Left cardiac atrium (tissue), 4 donors: ENCODE measurements at places on chromosomes 2 and 18.

DNA sequence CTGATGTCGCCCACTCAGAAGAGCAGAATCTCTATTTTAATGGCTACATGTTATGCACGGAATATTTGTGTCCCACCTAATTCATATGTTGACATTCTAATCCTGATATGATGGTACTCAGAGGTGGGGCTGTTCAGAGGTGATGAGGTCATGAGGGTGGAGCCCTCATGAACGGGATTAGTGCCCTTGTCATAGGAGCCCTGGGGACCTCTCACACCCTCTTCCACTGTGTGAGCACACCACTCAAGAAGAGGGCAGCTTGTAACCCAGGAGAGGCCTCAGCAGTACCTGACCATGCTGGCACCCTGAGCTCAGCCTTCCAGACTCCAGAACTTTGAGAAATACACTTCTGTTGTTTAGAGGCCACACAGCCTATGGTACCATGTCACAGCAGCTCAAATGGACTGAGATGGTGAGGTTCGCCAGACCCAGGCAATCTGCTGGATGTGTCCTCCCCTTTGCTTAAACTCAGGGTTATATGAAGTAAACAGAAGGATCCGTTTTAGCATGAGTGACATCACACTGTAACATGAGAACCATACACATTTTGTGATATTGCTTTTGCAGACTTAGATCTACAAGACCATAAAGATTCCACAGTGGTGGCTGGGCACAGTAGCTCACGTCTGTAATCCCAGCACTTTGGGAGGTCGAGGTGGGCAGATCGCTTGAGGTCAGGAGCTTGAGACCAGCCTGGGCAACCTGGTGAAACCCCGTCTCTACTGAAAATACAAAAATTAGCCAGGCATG is 48.7 kb downstream of the ATOH8 start:
- peak; percentile 2 for DNase-seq

GRCh38 chr18:29076645-29077044 is 899.7 kb upstream of the CDH2 start:
- no peak for DNase-seq

- no peak for DNase-seq
These were observed 7.0 kb downstream of the USP34 start for GRCh38 chr2:61463769-61464475.

DNA sequence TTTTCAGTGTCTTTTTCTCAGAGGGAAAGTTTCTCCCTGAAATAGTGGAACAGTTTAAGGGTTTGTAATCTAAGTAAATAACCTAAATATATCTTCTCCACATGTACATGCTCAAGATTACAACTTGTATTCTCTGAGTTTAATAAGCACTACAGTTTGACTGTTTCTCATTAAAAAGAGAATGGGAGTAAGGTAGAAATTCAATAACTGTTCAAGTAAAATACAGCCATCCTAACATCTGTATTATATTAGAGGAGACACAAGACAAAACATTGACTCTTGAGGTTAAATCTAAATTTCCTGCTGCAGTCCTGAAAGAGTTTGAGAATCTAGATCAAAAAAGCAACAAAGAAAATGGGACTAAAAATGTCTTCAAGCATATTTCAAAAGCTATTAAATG is 73.0 kb upstream of the ZNF397 start:
- DNase-seq, result no peak

GRCh38 chr2:205287316-205287715 is 395.0 kb upstream of the NRP2 start:
- no peak for DNase-seq

- DNase-seq, result no peak
These were observed 208.2 kb downstream of the SLC8A1 start for GRCh38 chr2:40243581-40244187.

DNA sequence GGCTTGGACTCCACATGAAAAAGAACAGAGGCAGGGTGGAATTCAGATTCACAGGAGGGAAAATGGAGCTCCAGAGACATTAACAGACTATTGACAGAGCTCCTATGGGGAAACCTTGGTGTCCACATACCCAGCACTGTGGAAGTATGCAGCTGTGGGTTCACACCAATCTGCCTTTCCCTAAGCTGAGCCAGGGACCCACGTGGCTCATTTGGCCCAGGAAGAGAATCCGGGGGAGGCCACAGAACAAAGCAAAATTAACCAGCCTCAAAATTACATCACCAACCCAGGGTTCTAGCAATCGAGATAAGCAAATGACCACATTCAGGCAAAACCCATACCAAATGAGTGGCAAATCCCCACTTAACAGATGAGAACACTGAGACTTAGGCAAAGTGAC is 105.8 kb upstream of the TWIST2 start:
- no peak for DNase-seq
